ENCODE measurements at places on chromosomes 1 and 21. TPM values are rescaled to one million over a fixed set of nuclear protein-coding genes. Genes with fewer than 3 reads are reported as not detected.

Gene OR2AK2
- total RNA-seq = not detected

Gene HSD3B1
- total RNA-seq = not detected

Gene SSBP3
- 35.4 TPM for total RNA-seq

Gene RHOU
- total RNA-seq = 40.1 TPM

Gene CHML
- 24.6 TPM for total RNA-seq

Gene LRRC47
- 33.9 TPM for total RNA-seq

Gene RIMKLA
- 8.9 TPM for total RNA-seq

Gene BTG2
- 118 TPM for total RNA-seq

Gene MCOLN3
- total RNA-seq = 4.2 TPM

Gene CLEC20A
- total RNA-seq = not detected

Gene CNIH4
- 27.8 TPM for total RNA-seq

Gene TNFRSF1B
- 52.0 TPM for total RNA-seq

Gene SUMO3
- 45.5 TPM for total RNA-seq

Gene LCE2B
- not detected for total RNA-seq

Gene EXO1
- 2.5 TPM for total RNA-seq

Gene KCNA2
- total RNA-seq = 0.25 TPM

Gene CYP4B1
- 164 TPM for total RNA-seq

Gene ETV3L
- not detected for total RNA-seq

Gene NT5C1A
- not detected for total RNA-seq

Gene FCAMR
- 0.40 TPM for total RNA-seq

Gene PDZK1IP1
- total RNA-seq = 72.6 TPM

Gene GPR137B
- total RNA-seq = 15.2 TPM

Gene CYP4A11
- total RNA-seq = not detected

Gene COL16A1
- total RNA-seq = 83.2 TPM

Data from lung (tissue), 17 donors.